ENCODE measurements at places on chromosomes 3 and 15.

DNA sequence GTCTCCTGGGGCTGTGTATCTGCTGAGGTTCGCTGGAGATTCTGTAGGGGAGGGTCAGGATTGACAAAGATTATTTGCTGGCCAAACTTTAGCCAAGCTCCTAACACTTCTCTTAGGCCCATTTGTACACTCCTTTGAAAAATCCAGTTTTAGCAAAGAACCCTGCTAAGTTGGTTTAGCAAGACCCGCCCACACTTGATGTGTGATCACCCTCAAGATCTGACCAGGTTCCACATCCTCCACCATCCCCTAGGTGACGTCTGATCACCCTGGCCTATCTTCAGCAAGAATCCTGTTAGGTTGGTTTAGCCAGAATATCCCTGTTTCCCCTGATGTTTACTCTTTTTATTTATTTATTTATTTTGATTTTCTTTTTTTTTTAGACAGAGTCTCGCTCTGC is 14.8 kb upstream of the SLC35G2 start:
- DNase-seq, result no peak

- no peak for DNase-seq
Measured at GRCh38 chr3:129060276-129061022, at the start of gene GP9. TSS of gene GP9 (plus strand) at chr3:129060779. CDS start at chr3:129061740, 961 bp downstream.

DNA sequence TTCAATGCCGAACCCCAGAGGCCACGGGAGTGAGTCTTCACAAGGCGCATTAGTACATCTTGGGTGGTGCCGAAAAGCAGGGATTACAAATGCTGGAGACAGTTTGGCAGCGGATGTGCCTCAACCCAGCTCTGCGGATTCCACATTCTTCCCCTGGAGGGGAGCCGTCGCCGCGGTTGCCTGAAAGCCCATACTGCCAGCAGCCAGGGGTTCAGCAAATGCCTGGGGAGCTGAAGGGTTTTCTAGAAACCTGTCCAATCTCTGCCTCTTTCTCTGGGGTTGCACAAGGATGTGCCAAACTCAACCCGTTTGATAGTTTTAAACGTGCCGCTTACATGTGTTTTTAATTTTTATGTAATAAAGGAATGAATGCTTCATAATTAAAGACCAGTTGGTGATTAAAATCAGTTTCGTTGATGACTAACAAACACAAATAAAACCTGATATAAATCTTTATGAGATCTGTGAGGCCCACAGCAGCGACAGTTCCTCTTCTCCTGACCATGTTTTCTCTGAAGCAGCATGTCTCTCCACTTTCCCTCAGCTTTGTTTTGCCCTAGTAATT is 74.6 kb upstream of the LEKR1 start:
- DNase-seq, result no peak

DNA sequence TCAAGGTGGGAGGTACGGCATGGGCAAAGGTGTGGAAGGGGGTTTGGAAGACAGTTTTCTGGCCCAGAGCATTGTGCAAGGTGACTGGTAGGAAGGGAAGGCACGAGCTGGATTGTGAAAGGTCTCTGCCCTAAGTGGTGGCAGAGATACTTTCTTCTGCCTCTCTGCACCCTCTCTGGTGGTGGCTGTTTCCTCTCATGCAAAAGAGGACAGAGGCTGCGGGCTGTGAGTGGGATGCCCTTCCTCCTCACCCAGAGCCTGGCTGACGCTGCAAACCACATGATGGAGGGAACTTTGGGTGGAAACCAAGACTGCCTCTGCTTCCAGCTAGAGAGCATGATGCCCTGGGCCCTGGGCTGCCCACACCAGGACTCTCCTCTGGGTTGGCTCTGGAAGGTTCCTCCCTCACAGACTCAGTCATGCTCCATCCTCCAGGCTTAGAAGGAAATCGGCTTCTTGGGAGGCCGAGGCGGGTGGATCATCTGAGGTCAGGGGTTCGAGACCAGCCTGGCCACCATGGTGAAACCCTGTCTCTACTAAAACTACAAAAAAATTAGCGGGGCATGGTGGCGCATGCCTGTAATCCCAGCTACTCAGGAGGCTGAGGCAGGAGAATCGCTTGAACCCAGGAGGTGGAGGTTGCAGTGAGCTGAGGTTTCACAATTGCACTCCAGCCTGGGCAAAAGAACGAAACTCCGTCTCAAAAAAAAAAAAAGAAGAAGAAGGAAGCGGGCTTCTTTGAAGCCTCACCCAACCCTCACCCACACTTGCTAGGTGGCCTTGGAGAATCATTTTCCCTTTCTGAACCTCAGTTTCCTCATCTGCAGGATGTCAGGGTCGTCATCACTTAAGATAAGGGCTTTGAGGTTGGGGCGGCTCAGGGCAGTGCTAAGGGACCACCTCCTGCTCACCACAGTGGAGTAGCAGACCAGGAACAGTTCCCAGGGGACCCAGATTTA is 8.3 kb downstream of the PSTPIP1 start:
- no peak for DNase-seq

DNA sequence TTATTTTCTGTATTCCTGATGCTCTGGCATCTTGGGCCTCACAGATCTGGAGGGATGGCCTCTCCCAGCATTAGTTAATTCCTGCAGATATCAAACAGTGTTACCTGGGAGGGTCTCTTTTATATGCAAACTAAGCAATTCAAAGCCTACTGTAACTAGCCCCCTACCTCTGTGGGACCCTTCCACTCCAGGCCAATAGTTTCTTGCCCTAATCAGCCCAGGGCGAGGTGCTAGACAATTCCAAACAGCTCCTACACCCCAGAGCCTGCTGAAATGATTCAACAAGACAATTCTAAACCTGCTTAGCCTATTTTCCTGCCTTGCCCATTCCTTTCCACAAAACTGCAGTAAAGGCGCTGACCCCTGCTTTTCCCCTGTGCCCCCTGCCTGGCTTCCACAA is 106.6 kb upstream of the IGSF10 start:
- no peak for DNase-seq

DNA sequence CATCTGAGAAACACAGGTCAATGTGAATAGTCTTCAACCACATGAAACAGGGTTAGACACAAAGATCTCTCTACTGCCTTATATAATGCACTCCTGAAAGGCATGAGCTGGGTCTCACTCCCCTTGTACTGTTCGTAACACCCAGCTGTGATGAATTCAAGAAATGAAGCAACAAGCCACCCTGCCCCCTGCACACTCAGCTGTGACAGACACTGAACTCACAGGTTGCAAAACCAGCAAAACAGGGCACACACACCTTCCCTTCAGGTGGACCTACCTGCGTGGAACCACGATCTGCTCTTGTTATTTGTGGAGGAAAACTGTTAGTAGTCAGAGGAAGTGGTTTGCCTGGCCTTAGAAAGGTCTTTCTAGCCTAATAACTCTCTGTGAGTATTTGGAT is 64.5 kb downstream of the CERS3 start:
- no peak for DNase-seq

- no peak for DNase-seq
Measured at GRCh38 chr3:185420762-185421161, 57.8 kb downstream of the MAP3K13 start.

- DNase-seq, result no peak
Measured at GRCh38 chr3:120983841-120984240, 75.8 kb downstream of the STXBP5L start.

- no peak for DNase-seq
Measured at GRCh38 chr15:60605879-60606307, 127.0 kb upstream of the ICE2 start.

DNA sequence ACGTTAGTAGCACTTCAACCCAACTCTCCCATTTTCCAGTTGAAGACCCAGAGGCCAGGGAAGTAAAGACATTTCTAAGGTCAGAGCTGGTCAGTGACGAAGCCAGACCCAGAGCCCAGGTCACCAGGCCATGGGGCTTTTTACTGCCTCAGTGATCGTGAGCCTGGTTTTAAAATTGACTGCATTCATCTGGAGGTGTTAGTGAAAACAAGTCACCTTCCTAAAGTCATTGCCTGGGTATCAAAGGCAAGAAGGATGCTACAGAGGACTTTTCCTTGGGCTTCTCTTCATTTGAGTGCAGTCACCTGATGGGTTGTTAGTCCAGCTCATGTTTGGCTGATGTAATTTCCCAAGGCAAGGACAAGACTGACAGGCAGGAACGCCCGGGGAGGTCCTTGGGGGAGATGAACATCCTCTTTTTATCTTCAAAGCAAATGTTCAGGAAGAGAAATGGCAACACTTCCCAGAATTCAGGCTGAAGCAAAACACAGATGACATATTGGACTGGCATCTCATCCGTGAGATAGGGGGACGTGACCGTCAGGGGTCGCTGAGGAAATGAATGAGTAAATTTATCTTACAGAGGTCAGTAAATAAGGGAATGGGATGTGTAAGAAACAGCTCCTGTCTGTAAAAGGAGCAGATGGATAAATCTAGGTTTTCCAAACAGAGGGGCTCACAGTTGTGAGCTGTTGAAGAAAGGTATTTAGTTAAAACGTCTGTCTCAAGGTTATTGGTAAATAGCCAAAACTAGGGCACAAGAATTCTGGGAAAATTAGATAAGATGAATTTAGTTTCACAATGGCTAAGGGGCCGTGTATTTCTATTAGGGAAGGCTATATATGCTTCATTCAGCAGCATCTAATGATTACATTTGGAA is 201.2 kb downstream of the OPA1 start:
- no peak for DNase-seq

GRCh38 chr3:67704322-67704721 is 49.9 kb upstream of the SUCLG2 start:
- no peak for DNase-seq

DNA sequence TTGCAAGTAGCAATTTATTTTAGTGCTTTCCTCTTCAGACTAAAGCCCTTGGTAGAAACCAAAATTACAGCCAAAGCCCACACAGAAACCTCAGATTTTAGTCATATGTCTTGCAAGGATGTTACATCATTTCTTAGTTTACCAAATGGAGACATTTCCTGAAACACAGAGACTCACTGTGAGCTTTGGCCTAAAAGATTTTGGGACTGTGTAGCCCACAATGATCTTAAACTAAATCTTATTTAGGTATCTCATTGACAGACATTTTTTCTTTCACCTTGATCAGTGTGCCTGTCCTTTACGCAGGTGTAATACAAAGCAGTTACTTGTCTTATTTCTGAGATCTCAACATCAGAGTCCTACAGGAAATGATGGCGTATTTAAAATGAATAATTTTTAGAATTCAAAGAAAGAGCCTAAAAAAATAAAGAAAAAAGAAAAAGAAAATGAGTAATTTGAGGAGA is 27.8 kb upstream of the AP4E1 start:
- DNase-seq, result no peak

- DNase-seq, result no peak
Measured at GRCh38 chr3:129695230-129695629, 88.8 kb upstream of the PLXND1 start.

GRCh38 chr15:42932833-42933515 is 12.4 kb upstream of the TTBK2 start:
- no peak for DNase-seq

GRCh38 chr3:55473788-55474187 is 13.3 kb downstream of the WNT5A start:
- DNase-seq, result no peak

DNA sequence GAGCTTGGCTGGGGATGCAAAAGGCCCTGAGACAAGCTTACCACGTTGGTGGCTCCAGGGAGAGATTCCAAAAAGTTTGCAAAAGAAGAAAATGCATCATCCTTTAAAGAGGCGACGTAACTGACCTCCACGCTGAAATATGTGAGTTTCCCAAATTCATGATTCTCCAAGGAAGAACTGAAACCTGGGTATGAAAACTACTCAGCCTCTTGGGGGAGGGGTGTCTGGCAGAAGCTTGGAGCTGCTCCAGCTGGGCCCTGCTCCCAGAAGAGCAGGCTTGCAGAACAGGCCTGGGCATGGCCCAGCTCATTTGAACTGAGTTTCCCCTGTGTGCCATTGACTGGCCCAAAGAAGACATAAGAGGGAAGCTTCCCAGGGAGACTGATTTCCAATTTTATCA is 20.5 kb downstream of the CPN2 start:
- DNase-seq, result no peak

All from cortex of kidney (tissue), 1 donor.